ENCODE measurements at places on chromosomes 1 and 21.

DNA sequence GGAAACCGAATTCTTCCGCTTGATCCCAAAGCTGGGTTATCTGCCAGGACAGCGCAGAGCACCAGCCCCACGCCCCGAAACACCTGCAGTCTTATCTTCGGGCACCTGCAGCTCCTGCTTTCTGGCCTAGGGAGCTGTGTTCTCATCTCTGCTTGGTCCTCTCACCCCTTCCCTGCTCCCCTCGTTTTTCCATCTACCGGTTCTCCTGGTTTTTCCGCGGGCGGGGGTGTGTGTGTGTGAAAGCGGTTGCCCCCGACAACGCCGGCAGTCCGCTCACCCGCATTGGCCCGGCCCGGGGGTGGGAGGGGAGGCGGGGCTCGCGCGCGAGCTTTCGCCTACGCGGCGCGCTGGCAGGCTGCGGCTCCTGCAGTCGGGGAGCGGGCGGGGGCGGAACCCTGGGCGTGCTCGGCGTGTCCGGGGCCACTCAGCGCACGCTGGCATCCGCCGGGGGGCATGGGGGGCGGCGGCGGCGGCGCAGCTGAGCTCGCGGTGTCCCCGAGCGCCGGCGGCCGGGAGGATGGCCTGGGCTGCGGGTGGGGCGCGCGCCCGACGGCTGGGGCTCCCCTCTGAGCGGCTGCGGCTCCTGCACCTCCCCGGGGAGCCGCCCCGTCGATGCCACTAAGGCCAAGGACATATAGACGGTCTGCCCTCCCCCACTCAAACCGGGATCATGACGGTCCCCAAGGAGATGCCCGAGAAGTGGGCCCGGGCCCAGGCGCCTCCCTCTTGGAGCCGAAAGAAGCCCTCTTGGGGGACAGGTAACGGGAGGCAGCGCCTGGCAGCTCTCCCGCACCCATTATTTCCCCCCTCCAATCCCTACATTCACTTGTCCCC, 3.2 kb downstream of the ATP8B2 start:
- DNase-seq: peak; percentile 80

- no peak for DNase-seq
Measured at GRCh38 chr21:43287111-43287760, 118.4 kb downstream of the CRYAA start.

- no peak for DNase-seq
Measured at GRCh38 chr1:897226-897625, 26.5 kb upstream of the SAMD11 start.

- DNase-seq: no peak
Measured at GRCh38 chr1:151367658-151368392, 4.7 kb downstream of the SELENBP1 start.

GRCh38 chr1:162954824-162955223, 93.8 kb upstream of the CCDC190 start:
- no peak for DNase-seq

DNA sequence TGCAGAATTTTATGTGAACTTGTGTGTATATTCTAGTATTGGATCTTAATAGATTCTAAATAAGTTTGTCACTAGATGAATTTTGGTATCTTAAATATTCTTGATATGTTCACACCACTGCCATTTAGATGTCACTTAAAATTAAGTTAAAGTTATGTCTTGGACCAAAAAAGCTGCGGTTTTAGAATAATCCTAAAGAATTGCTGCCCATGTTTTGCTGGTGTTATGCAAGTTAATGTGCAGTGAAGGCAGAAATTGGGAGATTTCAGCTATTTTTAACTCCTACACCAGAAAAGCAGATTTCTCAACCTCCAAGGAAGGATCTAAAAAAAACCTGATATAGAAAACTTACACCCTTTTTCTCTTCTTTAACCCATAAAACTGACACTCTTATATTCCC, 757 bp downstream of the ACADM start:
- DNase-seq: no peak

DNA sequence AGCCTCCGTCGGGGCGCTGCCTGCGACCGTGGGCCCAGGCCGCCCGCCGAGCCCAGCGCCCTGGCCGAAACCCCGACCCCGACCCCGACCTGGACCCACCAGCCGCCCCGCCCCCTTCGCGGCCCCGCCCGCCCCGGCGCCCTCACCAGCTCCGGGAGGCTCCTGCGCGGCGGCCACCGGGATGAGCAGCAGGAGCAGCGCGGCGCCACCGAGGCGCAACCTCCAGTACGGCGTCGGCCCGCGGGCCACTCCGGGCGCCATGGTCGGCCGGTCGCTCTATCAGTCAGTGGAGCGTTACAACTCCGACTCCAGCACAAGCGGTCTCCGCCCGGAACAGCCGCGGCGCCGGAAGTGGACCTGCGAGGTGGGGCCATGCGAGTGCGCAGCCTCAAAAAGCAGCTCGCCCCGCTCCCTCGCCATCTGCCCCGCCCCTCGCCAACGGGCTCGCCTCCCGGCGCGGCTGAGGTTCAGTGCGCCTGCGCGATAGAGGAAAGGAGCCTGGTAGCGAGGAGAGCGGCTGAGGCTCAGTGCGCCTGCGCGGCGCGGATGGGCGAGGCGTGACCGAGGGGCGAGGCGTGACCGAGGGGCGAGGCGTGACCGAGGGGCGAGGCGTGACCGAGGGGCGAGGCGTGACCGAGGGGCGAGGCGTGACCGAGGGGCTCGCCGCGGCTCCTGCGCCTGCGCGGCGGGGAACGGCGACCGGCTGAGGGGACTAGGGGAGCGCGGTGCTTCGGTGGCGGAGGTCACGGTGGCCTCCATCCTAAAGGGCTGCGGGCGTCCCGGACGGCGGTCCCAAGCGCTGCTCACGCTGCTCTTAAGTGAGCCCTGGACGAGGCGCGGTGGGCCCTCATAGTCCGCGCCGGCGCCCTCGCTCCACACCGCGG, at the start of gene PTTG1IP:
PTTG1IP (minus strand) TSS at position 335 of the 884 bp plus-strand sequence; CDS start at position 261, 74 bp downstream.
- peak; percentile 98 for DNase-seq

DNA sequence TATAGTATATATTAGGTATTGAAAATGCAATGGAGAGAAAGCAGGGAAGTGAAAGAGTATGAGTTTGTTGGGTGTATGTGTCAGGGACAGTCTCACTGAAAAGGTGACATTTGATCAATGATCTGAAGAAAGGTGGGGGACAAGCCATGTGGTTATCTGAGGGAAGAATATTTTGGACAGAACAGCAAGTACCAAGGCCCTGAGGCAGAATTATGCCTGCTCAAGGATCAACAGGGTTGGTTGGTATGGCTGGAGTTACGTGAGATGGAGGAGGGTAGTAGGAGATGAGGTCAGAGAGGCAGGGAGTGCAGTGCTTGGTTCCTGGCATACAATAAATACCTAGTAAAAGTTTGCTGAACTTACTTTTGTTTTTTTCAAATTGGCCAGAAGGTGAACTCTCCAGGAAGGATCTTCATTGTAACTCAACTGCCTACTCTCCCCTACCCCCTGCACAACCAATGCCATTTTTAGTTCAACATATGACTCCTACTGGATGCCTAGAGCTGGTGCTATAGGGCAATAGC, 1.8 kb downstream of the LAMTOR2 start:
- no peak for DNase-seq

DNA sequence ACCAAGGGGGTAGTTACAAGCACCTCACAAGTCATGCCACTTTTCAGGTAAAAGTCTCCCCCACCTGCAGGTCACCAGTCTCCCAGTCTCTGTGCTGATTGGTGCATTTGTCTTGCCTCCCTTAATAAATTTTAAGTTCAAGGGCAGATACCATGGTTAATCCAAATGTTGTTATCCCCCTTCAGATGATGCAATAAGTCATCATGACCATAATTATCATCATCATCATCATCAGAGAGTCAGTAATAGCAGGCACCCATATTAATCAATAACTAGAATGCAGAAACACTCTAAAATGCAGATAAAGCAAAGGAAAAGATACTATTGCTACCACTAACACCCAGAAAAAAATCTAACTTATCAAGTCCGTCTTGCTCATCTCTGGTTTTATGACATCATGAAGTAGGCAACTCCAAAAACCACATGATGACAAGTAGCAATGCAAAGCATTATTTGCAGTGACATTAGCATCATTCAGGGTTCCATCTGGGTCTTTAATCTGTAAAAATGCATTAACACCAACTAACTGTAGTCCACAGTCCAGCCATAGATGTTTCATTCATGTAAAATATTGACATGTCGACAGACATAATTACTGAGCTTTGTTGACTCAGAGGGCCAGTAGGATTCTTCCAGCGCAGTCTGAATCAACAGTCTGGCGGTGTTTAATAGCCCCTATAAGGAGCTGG, 492.0 kb upstream of the RUNX1 start:
- no peak for DNase-seq

DNA sequence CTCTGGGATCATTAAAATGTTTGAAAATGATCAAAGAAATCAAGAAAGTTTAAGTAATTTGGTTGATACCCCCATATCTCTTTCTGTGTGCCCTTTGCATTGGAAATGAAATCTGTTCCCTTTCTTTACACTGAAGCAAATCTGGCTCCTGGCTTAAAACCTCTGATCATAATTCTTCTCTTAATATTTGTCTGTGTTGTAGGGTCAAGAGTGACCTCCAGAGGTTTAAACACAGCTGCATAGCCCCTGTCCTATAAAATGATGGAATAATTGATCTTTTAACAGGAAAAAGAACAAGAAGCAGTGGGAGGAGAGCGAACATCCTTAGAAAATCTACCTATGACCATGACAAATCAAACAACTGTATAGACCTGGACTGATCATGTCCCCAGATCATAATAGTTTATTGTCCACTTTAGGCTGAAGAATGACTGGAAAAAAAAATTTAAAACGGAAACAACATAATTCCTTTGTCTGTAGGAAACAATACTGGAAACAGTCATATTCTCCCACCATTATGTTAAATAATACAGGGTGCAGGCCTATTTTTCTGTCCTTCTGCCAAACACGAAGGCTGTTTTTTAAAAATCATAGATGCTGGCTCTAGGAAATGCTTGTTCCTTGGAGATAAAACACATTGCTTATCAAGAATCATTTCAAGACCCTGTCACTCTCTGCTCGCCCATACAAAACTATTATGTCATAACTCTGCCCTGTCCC, 184.3 kb downstream of the NEGR1 start:
- no peak for DNase-seq

DNA sequence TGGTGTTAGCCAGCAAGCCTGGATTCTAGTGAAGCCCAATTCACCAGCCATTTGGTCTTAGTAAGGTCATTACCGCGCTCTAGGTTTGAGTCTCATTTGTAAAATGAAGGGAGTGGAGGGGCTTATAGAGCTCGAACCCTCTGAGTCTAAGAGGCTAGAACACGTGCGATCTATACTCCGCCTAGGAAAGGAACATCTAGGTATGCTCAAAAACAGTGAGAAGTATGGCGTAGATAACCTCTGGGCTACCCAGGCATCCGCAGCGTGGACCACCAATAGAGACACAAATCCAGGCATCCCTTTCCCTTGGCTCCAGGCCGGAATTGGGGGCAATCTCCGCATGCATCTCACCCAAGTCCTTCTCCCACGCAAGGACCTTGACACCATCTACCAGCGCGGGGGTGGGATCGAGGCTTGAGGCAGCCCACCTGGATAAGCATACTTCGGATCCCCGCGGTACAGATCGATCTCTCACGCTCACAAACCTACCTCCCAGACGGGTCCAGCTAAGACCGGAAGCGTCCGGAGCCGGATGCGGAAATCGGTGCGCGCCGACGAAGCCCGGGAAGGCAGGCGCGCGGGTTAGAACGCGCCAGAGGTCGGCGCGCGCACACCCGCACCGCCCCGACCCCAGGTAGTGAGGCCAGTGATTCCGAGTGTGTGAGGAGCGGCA, at the start of gene METTL25B:
METTL25B (plus strand) TSS at position 544 of the 673 bp plus-strand sequence. CDS start 636 bp downstream, outside the sequence.
- DNase-seq: peak; percentile 77

DNA sequence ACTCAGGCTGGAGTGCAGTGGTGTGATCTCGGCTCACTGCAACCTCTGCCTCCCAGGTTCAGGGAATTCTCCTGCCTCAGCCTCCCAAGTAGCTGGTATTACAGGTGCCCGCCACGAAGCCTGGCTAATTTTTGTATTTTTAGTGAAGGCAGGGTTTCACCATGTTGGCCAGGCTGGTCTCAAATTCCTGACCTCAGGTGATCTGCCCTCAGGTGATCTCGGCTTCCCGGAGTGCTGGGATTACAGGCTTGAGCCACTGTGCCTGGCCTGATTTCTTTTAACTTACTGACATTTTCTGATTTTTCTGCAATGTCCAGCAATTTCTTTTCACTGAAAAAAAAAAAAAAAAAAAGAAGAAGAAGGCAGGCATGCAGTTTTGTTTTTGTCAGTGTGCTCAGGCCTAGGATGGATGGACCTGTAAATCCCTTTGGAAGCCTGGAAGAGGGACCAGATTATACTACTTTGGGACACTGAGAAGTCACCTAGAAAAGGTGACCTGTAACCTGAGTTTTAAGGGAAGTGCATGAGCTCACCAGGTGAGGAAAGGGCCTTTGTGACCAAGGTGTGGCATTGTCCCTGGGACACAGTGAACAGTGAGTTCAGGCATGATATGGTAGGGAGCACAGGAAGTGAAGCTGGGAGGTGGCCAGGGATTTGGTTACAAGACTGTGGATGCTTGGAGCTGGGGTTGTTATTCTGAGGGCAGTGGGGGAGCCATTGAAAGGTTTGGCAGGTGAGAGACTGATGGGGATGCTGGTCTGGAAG, 2.7 kb upstream of the TMEM61 start:
- no peak for DNase-seq

DNA sequence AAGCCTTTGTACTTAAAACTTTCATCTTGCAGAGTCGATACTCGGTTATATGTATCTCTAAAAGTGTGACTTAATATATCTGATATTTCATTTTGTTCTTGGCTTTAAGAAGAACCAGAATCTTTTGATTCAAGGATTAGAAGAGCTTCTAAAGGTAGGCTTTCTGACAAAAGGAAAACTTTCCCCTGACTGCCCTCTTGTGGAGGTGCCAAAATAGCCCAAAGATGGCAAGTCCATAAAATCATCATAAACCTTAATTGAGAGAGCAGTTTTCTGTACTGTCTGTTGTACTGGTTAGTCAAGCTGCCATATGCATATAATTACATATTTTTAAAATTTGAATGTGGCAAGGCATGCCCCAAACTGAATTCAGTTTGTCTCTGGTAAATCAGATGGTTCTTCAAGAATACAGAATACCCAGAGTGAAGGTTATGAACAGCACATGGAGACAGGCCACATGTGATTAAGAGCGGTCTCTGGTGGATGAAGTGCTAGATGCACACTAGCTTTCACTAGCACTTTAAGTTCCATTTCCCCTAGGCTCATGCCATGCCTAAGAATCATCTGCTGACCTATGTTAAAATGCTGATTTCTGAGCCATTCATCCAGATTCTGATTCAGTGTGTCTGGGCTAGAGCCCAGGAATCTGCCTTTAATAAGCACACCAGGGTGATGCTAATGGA, 27.7 kb upstream of the ELAVL4 start:
- DNase-seq: no peak

DNA sequence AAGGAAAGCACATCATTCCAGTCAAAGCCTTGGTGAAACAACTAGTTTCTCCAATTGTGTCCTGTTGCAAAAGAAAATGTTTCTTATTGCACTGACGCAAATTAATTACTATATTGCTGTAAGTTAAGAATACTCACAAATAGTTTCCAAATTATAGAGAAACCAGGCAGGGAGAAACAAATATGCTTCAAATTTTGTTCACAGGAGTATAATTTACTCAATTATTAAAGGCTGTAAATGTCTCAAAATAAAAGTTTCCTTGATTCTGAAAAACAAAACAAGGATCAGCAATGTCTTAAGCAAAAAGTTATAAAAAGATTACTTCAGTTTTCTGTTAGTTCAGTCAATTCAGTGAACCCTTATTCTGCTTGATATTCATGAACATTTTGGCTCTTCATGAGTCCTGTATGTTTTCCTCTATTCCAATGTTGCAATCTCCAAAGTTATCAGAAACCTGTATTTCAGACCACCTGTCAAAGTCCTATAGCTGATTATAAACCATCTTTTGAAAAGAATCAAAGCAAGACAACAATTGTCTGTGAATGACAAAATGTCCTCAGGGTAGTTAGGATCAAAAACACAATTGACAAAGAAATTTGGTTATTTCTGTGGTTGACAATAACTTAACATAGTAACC, 11.7 kb upstream of the SYPL2 start:
- DNase-seq: no peak

GRCh38 chr1:168504064-168504837, 39.5 kb downstream of the XCL2 start:
- no peak for DNase-seq

Data from activated B cell treated with CpG ODN at 0.5 μM for 24 hours (primary cell).